ENCODE measurements at places on chromosomes 2 and 18. TPM values are rescaled to one million over a fixed set of nuclear protein-coding genes. Genes with fewer than 3 reads are reported as not detected.

RIT2 gene
- not detected for total RNA-seq

C2orf72 gene
- not detected for total RNA-seq

CCDC85A gene
- total RNA-seq, result 34.3 TPM

DNA sequence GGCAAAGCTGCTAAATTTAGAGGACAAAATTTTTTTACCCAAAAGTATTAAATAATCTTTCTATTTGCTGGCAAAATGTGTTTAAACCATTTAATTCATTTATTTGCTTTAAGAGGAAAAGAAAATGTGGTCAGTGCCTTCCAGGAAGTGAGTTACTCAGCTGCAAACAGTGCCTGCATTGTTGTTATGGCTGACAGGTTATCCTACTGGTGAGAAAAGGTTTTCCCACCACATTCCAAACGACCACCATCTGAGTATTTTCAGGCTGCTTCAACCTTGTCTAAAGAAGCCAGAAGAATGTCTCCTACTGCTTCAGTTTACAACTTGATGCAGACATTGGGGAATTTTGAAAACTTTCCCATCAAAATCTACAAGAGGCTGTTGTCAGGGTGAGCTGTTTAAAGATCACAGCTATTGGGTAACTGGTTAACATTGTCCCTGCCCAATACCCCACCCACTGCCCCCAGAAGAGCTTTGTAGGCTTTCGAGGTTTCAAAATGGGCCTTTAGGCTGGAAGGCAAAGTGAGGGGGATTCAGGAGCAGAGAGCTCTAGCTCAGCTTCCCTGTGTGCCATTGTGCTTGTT lies 461.3 kb upstream of the FANCL start:
- DNase-seq, result no peak

DNA sequence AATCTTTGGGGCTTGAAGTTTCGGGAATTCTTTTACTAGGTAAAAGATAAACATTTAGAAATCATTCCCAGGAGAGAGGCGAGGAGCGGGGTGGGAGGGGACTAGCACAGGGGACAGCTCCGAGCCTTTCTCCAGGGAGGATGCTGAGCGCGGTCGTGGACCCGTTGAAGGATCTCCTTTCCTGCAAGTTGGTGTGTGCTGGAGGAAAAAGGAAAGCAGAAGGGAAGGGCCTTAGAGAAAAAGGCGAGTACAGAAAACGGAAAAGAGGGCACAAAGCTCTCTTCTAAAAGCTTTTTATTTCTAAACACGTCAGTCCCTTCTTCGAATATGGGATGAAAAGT lies 640 bp downstream of the SLC39A6 start:
- DNase-seq, result peak; percentile 30

GRCh38 chr2:46984040-46984439 lies 68.4 kb upstream of the MCFD2 start:
- no peak for DNase-seq

DNA sequence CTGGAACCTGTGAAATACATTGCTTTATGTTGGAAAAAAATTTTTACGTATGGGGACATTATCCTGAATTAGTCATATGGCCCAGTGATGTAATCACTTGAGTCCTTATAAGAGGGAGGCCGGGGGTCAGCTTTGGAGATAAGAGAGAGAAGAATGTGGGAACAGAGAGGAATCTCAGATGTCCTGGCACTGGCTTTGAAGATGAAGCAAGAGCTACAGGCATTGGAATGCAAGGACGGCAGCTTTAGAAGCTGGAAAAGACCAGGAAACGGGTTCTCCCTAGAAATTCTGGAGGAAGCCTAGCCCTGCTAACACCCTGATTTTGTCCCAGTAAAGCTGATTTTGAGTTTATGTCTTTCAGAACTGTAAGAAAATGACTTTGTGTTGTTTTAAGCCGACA lies 1129.9 kb upstream of the GYPC start:
- DNase-seq, result no peak

Data from upper lobe of left lung (tissue), 6 donors.